Activated CD4-positive, alpha-beta memory T cell treated with anti-CD3 and anti-CD28 coated beads for 36 hours (primary cell): ENCODE measurements at places on chromosomes 13 and 19. TPM values are rescaled to one million over a fixed set of nuclear protein-coding genes. Genes with fewer than 3 reads are reported as not detected.
A peak's percentile ranks its signal among the peaks of the same experiment; 100 is the strongest.

DNA sequence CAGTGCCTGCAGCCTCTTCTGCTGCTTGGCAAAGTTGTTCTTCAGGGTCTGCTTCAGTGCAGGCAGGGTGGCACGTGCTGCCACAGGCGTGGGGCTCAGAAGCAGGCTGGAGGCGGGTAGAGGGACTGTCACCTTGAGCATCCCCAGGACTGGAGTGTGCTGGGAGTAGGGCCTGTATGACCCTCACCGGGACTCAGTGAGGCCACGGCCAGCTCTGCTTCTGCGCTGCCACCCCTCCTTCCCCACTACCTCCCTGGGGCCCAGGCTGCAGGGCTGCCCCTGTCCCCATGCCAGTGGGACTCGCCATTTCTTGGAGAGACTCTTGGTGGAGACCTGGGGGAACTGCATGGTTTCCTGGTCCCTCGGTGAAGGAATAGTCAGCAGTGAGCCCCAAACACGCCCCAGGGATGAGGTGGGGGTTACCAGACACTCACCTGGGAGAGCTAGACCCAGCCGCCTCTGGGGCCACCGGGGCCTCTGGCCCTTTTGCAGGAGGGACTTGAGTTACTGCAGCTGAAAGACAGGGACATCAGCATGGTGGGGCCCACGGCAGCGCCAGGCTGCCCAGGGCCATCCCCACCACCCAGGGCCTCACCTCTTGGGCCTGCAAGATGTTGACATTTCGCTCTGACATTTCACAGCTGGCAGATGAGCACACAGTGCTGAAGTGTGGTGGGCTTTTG lies 29.9 kb downstream of the TUBA3C start:
- no peaks in the 10 kb centered on the region for H3K27me3 ChIP-seq
- H3K4me3 ChIP-seq, result no peak overlapping the region
- no peak for DNase-seq
- H3K4me1 ChIP-seq, result no peaks in the 10 kb centered on the region

DNA sequence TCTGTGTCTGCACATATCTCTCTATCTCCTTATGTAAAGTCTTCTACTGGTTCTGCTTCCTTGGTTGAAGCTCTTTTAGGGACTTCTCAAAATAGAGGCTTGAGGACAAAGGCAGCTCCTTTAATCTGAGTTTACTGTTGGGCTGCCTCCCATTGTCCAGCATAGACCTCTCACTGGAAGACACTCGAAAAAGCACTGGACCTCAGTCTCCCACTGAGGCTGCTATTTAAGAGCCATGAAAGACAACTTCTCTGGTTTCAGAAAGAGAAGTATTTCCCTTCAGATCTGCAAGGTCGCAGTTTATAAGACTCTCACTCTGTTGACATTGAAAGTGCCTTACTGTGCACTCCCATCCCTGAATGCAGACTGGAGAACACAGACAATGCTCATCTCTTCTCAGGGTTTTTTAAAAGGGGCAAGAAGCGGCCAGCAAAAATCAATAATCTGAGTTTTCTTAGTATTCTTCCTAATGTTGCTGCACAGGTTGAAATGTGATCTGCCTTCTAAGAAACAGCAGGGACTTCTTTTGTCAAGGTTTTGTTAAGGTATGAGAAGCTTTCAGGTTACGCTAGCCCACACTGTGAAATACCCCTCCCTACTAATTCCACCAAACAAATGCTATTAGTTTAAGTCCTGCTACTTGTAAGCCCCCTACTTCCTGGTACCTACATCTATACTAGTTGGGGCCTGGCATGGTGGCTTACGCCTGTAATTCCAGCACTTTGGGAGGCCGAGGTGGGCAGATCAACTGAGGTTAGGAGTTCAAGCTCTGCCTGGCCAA lies 450.0 kb upstream of the SLC10A2 start:
- no peaks in the 10 kb centered on the region for H3K36me3 ChIP-seq
- no peaks in the 10 kb centered on the region for H3K4me1 ChIP-seq
- DNase-seq, result no peak
- H3K4me3 ChIP-seq, result no peak overlapping the region
- no peak overlapping the region for H3K27ac ChIP-seq
- H3K27me3 ChIP-seq, result no peaks in the 10 kb centered on the region

- H3K27ac ChIP-seq, result no peak overlapping the region
- H3K27me3 ChIP-seq, result peaks cover 6% of the 10 kb centered on the region
- no peaks in the 10 kb centered on the region for H3K36me3 ChIP-seq
- no peak for DNase-seq
Measured at GRCh38 chr19:17037966-17038500, 11.4 kb upstream of the CPAMD8 start.

DNA sequence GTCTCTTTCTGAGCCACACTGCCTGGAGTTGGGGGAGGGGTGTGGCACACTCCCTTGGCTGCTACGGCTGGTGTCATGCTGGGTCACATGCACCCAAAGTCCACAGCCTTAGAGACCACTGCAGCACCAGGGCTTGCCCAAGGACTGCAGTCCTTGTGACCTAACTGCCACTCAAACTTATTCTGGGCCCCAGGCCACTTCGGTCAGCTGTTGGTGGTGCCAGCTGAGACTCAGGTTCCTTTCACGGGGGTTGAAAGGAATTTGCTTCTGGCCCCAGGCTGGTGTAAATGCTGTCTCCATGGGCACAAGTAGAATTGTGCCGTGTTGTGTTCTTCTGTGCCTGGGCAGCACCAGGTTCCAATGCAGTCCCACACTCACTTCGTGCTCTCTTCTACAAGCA lies 9.5 kb upstream of the VN1R1 start:
- no peak overlapping the region for H3K4me3 ChIP-seq
- H3K27me3 ChIP-seq, result no peaks in the 10 kb centered on the region
- no peak overlapping the region for H3K27ac ChIP-seq
- H3K36me3 ChIP-seq, result peaks cover 50% of the 10 kb centered on the region
- DNase-seq, result no peak

Gene BST2
- 164 TPM for total RNA-seq

GRCh38 chr13:98986226-98986846 lies 8.5 kb upstream of the DOCK9 start:
- no peaks in the 10 kb centered on the region for H3K36me3 ChIP-seq
- H3K4me1 ChIP-seq, result peaks cover 73% of the 10 kb centered on the region
- DNase-seq, result no peak
- H3K4me3 ChIP-seq, result no peak overlapping the region

DNA sequence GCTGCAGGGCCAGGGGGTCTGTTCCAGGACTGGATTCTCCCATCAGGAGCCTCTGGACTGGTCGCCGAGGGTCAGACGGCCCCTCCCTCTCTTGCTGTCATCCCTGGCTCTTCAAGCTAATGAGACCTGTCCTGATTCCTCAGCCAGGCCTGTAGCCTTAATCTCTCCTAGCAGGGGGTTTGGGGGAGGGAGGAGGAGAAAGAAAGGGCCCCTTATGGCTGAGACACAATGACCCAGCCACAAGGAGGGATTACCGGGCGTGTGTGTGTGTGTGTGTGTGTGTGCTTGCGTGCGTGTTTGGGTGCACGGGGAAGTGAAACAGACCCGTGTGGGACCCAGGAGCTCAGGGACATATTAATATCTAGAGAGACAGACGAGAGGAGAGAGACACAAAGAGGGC lies 1.9 kb upstream of the CRX start:
- no peak for DNase-seq
- no peak overlapping the region for H3K27ac ChIP-seq
- H3K4me1 ChIP-seq, result peaks cover 2% of the 10 kb centered on the region
- no peaks in the 10 kb centered on the region for H3K36me3 ChIP-seq
- peaks cover 21% of the 10 kb centered on the region for H3K27me3 ChIP-seq

DNA sequence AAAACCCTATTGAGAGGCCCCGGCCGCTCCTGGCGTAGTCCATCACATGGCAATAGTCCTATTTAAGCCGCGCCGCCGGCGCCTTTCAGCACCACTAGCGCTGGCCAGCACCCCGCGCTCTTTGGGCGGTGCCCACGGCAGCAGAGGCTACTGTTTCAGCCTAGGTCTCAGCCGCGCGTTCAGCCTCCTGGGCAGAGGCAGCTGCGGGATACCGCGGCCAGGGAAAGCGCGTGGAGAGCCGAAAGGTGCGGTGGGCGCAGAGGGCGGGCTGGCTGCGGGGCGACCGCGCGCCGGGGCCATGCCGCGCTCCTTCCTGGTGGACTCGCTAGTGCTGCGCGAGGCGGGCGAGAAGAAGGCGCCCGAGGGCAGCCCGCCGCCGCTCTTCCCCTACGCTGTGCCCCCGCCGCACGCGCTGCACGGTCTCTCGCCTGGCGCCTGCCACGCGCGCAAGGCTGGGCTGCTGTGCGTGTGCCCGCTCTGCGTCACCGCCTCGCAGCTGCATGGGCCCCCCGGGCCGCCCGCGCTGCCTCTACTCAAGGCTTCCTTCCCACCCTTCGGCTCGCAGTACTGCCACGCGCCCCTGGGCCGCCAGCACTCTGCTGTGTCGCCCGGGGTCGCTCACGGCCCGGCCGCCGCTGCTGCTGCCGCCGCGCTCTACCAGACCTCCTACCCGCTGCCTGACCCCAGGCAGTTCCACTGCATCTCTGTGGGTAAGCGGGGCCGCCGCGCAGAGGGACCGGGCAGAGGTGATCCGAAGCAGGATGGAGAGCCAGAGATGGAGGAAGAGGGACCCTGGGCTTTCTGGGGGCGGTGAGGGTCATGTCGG lies at the start of gene GSX1:
Gene GSX1 (plus strand): TSS at position 91 of the 826 bp plus-strand sequence. CDS start 208 bp downstream, at position 299.
- peak within 1 kb of the TSS; percentile 66 for H3K4me3 ChIP-seq
- peaks cover 4% of the 10 kb centered on the region for H3K36me3 ChIP-seq
- H3K4me1 ChIP-seq, result peaks cover 36% of the 10 kb centered on the region
- DNase-seq, result peak; percentile 68
- H3K27ac ChIP-seq, result no peak within 1 kb of the TSS
- peaks cover 76% of the 10 kb centered on the region for H3K27me3 ChIP-seq

GRCh38 chr13:110453797-110454196 lies 107.7 kb downstream of the RAB20 start:
- DNase-seq, result no peak
- no peaks in the 10 kb centered on the region for H3K36me3 ChIP-seq
- H3K27ac ChIP-seq, result no peak overlapping the region
- no peak overlapping the region for H3K4me3 ChIP-seq
- peaks cover 21% of the 10 kb centered on the region for H3K27me3 ChIP-seq
- peaks cover 4% of the 10 kb centered on the region for H3K4me1 ChIP-seq

- DNase-seq, result no peak
- no peak overlapping the region for H3K27ac ChIP-seq
- H3K4me1 ChIP-seq, result no peaks in the 10 kb centered on the region
- no peak overlapping the region for H3K4me3 ChIP-seq
- H3K36me3 ChIP-seq, result no peaks in the 10 kb centered on the region
Measured at GRCh38 chr19:17599780-17600179, 44.3 kb downstream of the COLGALT1 start.

GRCh38 chr19:38267761-38268483 lies 3.5 kb downstream of the SPINT2 start:
- H3K27me3 ChIP-seq, result no peaks in the 10 kb centered on the region
- no peak overlapping the region for H3K27ac ChIP-seq
- H3K4me1 ChIP-seq, result peaks cover 36% of the 10 kb centered on the region
- H3K36me3 ChIP-seq, result no peaks in the 10 kb centered on the region

Gene TMEM59L
- 0.24 TPM for total RNA-seq

Gene ATP4B
- not detected for total RNA-seq

Gene LYPD3
- 2.3 TPM for total RNA-seq
